ENCODE measurements at places on chromosomes 5 and 9.

GRCh38 chr5:213803-214395 is 4.1 kb downstream of the CCDC127 start:
- DNase-seq, result no peak

- DNase-seq, result no peak
Measured at GRCh38 chr5:146690880-146691355, 174.9 kb upstream of the GPR151 start.

GRCh38 chr5:103410172-103410571 is 151.6 kb downstream of the MACIR start:
- DNase-seq, result no peak

GRCh38 chr5:55226934-55227663 is at the start of gene MCIDAS:
TSS of gene MCIDAS (minus strand) at chr5:55227315. CDS start at chr5:55227138, 177 bp downstream.
- no peak for DNase-seq

DNA sequence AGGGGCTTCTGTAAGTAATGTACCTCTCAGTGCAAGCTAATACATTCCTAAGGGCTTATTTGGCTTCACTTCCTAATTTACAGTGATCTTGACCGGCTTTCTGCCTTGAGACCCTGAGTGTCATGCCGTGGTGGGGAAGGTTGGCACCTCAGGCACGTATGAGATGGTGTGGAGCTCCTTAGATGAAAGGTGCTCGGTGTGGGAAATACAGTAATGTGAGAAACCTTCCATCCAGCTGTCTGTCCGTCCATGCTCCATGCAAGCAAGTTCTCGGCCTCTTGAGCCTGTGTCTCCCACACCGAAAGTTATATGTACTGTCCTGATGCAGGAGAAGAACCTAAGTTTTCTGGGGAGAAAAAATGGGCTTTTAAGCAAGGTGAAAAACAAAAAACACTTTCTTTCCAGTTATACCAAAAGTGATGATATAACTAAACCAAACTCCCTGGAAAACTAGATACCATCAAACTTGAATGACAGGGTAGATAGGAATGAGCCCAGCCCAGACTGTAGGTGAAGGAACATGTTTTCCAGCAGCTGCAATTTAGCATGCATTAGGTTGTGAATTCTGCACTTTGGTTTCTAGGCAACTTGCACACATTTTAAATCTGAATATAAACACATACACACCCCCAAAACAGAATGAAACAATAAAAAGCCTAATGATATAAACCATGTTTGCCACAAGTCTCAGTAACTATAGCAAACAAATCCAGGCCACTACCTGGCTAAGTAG is 279.6 kb downstream of the FANCC start:
- DNase-seq, result no peak

GRCh38 chr9:101449071-101449721 is 13.6 kb upstream of the ALDOB start:
- no peak for DNase-seq

DNA sequence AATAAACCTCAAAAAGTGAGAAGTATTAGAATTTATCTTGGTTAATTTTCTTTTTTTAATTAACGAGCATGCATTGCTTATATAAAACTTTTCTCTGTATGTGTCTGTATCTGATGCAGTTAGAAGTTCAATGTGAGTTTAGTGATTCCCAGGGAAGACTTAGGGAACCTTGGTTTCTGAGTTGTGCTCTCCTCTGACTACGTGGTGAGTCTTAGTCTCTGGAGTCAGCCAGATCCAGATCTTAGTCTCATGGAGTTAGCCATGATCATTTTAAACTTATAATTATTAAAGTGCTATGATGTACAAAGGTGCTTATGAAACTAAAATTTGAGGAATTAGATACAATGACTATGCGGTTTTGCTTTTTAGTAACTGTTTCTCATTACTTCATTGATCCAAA is 285.3 kb upstream of the DMRT1 start:
- DNase-seq, result no peak

DNA sequence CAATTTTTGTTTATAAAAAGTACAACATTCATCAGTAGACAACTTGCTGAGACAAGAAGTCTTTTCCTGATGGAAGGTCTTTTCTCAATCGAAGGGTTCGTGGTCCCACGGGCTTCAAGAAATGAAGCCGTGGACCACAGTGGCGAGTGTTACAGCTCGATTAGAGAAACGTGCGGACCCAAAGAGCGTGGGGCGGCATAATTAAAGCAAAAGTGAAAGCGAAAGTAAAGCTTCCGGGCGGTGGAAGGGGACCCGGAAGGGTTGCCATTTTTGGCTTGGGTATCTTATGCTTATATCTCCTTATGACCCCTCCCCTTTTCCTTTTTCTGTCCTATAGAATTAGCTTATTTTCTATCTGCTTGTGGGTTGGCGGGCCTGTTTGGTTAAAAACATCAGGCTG is 2309.4 kb upstream of the ACO1 start:
- no peak for DNase-seq

GRCh38 chr9:105993921-105994715 is 299.8 kb downstream of the TMEM38B start:
- no peak for DNase-seq

DNA sequence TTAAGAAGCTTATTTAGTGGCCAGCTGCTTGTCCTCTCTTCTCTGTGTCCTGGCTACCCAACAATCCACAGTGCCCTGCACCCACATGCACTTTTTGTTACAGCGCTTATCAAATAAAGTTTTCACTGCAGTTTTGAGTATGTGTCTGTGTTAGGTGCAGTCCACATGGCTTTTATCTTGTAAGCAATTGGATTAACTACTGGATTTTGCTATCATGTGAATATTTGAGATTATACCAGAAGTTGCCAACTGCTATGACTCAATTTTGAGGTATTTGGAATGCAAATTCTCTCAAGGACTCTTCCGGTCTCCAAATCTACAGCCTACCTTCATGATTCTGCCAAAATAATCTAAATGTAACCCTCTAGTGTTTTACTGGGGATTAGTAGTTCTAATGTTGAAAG is 690.2 kb downstream of the NR2F1-AS1 start:
- DNase-seq, result no peak

- no peak for DNase-seq
Measured at GRCh38 chr9:68710111-68710471, 5.1 kb downstream of the PIP5K1B start.

- no peak for DNase-seq
Measured at GRCh38 chr5:150670275-150670947, 9.4 kb downstream of the MYOZ3 start.

GRCh38 chr5:14986413-14986812 is 114.8 kb upstream of the ANKH start:
- no peak for DNase-seq

DNA sequence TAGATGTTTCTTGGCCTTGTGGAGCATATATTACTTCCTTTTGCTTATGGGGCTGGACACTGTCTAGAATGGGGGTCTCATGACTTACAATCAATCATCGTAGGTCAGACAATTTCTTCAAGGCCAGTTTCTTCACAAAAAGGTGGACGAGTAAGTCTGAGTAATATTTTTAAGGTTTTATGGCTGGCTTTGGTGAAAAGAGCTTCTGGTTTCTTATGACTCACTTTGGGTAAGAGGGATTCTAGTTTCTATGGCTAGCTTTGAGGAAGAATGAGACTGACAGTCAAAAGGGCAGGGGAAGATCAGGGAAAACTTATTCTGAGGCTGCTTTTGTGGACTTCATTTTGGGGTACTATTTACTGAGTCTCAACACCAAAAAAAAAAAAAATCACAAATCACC is 2067.2 kb upstream of the C9orf72 start:
- DNase-seq, result no peak

DNA sequence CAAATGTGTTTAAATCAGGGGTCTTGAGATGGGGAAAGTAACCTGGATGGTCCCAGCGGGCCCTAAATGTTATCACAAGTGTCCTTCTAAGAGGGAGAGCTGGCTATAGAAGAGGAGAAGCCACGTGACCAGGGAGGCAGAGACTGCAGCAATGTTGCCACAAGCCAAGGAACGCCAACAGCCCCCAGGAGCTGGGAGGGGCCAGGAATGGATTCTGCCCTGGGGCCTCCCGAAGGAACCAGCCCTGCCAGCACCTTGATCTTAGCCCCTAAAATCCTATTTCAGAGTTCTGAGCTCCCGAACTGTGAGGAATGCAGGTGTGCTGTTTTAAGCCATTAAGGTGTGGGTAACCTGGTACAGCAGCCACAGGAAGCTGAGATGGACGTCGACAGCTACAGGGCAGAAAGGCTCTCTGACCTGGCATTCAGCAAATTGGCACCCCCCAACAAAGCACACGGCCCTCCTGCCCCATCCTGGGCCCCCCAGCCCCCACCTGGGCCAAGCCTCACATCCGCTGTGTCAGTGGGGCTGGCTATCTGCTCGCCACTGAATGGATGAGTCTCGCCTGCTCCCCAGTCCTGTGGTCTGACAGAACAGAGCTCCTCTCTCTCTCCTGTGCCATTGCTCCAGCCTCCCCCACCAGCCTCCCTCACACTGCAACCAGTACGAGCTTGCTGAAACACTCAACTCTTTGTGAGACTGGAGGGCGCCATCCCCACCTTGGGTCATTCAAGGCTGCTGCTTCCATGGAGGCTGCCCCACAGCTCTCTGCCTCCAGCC is 78.8 kb downstream of the ADAMTS2 start:
- DNase-seq, result peak; percentile 83

- DNase-seq, result no peak
Measured at GRCh38 chr9:72577212-72577753, 55.9 kb downstream of the TMC1 start.

GRCh38 chr5:178488696-178489095 is 101.5 kb downstream of the COL23A1 start:
- no peak for DNase-seq

GRCh38 chr9:37788332-37788731 is 3.5 kb upstream of the EXOSC3 start:
- no peak for DNase-seq

GRCh38 chr9:72911816-72912215 is 41.0 kb downstream of the ALDH1A1 start:
- DNase-seq, result no peak

- no peak for DNase-seq
Measured at GRCh38 chr9:73149371-73150067, 2.1 kb upstream of the ANXA1 start.

GRCh38 chr9:21413624-21414023 is 4.7 kb downstream of the IFNA8 start:
- DNase-seq, result no peak

DNA sequence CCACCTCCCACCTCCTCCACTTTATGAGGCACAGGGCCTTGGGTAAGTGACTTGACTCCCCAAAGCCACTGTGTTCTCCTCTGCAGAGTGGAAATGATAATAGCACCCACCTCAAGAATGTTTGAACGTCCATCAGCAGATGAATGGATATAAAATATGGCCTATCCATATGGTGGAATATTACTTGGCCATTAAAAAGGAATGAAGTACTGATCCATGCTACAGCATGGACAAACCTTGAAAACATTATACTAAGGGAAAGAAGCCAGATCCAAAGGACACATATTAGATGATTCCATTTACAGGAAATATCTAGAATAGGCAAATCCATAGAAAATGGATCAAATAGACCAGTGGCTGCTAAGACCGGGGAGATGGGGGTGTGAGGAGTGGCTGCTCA is 50.2 kb downstream of the CFAP77 start:
- no peak for DNase-seq

- DNase-seq, result no peak
Measured at GRCh38 chr5:167296661-167297060, 994.8 kb upstream of the WWC1 start.

GRCh38 chr5:83715236-83716065 is 5.2 kb downstream of the HAPLN1 start:
- no peak for DNase-seq

- no peak for DNase-seq
Measured at GRCh38 chr9:126261584-126262356, 64.9 kb upstream of the MVB12B start.

GRCh38 chr5:155025895-155026294 is 12.3 kb downstream of the KIF4B start:
- DNase-seq, result no peak

- no peak for DNase-seq
Measured at GRCh38 chr5:126003309-126003708, 419.9 kb upstream of the GRAMD2B start.

GRCh38 chr5:67283988-67284487 is 87.4 kb upstream of the CD180 start:
- no peak for DNase-seq

DNA sequence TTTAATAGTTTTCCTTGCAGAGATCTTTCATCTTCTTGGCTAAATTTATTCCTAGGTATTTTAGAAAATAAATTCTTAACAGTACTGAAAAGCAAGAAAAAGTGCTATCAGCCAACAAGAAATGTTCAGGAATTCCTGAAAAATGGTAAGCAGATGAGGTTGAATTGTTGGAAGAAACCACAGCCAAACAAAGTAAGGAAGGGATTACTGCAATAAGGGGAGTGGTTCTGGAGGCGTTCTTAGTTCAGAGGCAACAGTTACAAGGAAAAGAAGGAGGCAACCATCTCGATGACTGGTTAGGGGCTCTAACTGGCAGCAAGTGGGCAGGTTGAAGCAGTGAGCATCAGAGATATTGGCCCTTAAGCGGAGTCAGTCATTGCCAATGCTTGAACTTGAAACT is 12.8 kb upstream of the OR13J1 start:
- no peak for DNase-seq

GRCh38 chr9:96202971-96203780 is 98.8 kb downstream of the HSD17B3 start:
- DNase-seq, result no peak

DNA sequence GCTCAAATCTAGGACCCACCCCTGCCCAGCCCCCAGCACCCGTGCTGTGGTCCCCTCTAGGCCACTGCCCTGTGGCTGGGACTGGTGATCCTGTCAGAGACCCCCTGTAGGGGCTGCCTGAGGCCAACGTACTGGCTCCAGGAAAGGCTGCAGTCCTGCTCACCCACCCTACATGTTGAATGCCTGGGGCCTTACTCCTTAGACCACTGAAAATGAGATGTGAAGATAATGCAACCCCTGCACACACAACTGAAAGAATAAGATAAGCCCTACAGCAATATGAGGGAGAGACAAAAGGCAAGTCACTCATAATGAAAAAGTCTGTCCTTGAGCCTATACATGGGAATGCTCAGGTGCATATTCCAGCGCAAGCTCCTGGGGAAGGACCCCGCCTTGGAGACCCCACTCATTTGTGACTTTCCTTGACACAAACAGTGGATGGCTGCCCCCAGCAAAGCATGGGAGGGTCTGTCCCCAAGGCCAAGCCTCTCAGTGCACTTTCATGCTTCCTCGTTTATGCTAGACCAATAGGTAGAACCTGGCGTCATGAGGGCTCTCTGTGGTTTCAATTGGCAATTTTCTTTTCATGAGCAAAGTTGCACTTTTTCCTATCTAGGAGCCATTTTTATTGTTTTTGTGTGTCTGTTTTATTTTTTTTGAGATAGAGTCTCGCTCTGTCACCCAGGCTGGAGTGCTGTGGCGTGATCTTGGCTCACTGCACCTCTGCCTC is 12.5 kb upstream of the WNK2 start:
- no peak for DNase-seq

DNA sequence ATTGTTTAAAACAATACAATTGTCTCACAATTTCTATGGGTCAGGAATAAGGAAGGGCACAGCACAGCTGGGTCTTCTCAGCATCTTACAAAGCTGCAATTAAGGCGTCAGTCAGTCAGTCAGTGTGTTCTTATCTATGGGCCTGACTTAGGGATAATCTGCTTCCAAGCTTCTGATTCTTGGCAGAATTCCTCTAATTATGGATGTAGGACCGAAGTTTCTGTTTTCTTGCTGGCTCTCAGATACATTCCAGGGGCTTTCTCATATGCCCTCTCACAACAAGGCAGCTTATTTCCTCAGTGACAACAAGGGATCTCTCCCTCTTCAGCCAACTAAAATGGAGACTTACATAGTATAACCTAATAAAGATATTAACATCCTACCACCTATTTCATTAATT is 1925.3 kb upstream of the ACO1 start:
- DNase-seq, result no peak
